CD14-positive monocyte (primary cell): ENCODE measurements at places on chromosomes 3 and 15.

DNA sequence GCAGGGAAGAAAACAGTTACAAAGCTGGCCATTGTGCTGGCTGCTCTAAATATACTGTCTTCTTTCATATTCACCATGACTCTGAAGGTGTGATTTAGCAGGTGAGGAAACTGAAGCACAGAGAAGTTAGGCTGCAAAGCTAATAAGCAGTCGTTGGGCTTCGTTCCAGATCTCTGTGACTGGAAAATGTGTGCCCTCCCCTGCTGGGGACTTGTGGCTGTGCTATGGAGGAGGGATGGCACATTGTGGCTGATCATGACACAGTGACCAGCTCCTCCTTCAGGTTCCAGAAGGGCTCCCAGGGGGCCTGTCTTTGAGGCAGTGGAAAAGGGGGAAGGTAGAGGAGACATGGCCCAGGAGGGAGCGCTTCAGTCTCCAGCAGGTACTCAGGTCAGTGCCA is 19.2 kb downstream of the PXK start:
- DNase-seq, result no peak

DNA sequence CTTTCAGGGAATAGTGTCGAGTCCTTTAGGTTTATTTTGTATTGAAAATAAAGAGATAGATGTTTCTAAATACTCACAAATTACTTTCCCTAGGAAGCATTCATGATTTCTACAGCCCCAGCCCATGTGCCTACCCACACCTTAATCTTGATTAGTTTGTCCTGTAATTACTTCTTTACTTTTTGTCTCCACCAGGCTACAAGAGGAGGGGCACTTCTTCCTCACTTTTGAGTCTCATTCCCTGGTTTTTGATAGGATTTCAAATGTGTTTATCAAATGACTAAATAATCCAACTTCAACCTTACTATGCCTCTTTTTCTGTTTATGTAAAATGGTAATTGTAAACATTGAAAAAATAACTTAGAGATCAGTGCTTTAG is 1.8 kb downstream of the PXK start:
- no peak for DNase-seq

DNA sequence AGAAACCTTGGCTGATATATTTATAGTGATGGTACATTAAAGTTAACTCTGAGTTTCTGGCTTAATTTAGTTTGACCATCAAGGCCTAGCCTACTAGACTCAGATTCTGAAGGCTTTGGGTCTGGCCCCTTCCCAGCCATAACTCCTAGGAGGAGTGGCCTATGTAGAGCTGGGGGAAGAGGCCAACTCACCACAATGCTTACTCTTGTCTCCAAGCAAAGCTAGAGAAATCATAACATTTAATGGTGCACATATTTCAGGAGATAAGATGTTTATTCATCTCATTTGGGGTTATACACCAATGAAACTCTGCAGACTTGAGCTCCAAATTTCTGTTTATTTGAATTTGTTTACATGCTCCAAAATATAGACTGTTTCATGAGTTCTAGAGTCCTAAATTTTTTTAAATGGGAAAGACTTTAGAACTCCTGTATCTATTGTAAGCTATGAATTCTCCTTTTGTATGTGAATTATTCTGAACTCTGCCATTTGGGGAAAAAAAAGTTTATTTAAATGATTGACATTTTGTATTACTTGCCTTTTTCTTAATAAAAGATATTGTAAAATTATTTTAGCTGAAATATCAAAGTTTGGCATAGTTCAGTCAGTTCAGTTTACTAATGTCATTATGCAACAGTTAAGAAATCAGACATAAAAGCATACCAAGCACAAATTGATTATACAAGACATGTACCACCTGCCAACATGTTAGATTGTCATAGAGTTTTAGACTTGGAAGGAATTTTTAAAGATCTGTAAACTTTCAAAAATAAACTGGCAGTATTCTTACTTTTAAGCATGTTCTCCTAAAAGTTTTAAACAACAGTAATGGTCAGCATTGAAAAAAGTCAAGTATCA is 143.4 kb upstream of the NR2E3 start:
- DNase-seq, result no peak

DNA sequence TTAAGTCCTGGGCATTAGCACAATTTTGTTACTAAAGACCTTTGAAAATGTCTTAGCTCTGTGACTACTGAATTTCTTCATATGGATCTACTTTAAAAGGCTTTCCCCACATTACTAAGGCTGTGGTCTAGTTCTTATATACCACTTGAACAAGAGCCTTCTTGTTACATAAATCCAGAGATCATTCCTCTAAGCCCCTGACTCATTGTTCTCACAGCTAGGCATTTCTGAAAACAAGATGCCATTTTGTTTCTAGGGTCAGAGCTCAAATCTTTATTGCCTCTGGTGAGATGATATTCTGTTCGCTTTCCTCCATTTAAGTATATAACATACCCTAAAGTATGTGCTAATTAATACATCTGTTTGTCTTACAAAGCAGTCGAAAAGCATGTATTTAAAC is 29.8 kb upstream of the LPP start:
- peak; percentile 8 for DNase-seq

- no peak for DNase-seq
Measured at GRCh38 chr3:100928638-100929428, 64.4 kb downstream of the ABI3BP start.

GRCh38 chr3:11434017-11434526 is 161.9 kb downstream of the ATG7 start:
- no peak for DNase-seq

DNA sequence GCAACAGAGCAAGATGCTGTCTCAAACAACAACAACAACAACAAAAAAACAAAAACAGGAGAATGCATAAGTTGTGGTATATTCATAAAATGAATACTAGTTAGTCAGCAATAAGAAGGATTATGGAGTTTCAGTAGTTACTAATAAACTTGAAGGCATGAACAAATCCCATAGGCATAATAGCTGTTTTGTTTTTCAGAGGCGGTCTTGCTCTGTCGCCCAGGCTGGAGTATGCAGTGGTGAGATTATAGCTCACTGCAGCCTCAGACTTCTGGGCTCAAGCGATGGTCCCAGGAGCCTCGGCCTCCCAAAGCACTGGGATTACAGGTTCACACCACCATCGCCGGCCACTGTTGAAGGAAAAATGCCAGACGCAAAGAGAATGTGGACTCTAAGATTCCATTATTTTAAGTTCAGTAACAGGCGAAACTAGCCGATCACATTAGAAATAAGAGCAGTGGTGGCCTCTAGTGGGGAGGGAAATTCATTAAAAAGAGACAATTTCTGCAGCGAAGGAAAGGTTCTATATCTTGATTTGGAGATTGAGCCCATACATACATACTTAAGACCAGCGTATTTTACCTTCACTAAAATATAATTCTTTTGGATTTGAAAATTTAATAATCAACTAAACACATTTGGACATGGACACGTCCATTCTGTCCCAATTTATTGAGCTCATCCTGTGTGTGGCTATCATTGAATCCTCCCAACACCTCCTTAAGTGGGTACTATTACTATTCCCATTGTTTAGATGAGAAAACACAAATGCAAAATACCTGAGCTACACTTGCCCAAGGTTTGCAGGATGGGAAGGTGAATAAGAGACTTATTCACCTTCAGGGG is 27.4 kb upstream of the HDAC11 start:
- peak; percentile 40 for DNase-seq

DNA sequence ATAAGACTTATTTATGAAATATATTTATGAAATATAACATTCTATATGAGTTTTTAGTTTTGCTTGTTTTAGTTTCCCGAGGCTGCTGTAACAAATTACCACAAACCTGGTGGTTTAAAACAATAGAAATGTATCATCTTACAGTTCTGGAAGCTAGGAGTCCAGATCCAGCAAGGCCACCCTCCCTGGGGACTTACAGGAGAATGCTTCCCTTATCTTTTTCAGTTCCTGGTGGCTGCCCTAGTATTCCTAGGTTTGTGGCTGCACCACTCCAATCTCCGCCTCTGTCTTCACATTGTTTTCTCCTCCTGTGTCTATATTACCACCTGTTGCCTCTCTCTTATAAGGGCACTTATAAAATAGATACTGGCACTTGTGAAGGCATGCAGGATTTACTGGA is 877.8 kb downstream of the TUSC7 start:
- DNase-seq, result no peak

GRCh38 chr15:67023517-67024313 is 41.7 kb upstream of the SMAD3 start:
- no peak for DNase-seq

DNA sequence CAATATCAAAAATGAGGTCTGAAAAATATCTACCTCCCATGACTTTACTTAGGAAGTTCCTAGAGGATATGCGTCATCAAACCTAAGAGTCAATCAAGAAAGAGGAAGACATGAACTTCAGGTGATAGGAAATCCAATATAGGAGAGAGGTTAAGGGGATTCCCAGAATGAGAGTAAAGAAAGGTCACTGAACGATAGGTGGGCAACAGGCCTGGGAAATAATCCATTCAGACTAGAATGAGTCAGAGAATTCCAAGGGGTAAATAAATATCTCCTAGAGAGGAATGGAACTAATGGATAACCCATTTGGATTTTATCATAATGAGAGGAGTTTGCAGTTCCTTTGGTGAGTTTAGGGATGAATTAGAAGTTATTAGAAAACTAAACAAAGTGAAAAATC is 131.1 kb upstream of the NUDT16 start:
- DNase-seq, result no peak

DNA sequence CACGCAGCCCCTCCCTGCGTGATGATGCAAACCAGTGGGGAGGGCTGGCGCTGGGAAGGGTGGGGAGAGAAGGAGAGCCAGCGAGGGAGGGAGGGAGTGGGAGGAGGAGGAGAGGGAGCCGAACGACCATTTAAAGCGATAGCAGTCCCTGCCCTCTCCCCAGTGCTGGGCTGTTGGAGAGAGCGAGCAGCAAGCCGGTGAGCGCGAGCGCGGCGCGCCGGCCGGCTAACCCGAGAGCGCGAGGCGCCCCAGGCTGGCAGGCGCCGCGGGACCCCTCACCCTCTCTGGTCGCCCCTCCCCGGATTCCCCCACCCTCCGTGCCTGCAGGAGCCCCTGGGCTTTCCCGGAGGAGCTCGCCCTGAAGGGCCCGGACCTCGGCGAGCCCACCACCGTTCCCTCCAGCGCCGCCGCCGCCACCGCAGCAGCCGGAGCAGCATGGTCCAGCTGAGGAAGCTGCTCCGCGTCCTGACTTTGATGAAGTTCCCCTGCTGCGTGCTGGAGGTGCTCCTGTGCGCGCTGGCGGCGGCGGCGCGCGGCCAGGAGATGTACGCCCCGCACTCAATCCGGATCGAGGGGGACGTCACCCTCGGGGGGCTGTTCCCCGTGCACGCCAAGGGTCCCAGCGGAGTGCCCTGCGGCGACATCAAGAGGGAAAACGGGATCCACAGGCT is at the start of gene GRM7:
GRM7 (plus strand) TSS at position 162 of the 671 bp plus-strand sequence.
- no peak for DNase-seq

DNA sequence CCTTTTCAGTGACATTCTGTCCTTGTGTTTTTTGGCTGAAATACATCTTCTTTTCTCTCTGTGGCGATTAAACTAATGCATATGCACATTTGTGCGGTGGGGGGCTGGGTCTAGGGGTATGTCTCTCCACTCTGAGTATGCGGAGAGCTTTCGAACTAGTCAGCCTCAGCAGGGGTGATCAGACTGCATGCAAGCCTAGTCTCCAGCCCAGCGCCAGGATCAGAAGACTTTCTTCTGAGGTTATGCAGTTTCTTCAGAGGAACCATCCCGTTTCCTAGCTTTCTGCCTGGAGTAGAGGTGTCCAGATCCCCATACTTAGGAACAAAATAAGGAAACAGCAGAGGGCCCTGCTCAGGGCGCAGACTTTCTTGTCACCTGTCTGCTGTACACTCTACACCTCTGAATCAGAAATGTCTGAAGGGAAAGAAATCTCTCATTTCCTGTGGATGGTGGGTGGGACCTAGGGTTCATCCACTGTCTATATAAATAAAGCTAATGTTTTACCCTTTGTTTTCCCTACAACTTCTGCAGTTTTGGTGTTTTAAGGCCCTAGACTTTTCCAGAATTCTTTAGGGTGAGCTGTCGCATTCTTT is 230.4 kb downstream of the ABHD5 start:
- no peak for DNase-seq

DNA sequence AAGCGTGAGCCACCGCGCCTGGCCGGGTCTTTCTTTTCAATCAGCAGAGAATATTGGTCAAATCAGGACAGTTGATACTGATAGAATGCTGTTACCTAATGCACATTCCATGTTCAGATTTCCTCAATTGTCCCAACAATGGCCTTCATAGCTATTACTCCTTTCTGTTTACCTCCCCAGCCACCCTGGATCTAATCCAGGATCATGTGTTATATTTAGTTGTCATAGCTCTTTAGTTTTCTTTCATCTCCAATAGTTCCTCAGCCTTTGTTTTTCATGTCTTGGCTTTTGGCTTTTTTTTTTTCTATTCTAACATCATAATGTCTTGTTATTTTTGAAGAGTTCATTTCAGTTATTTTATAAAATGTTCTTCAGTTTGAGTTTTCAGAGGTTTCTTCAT is 14.6 kb downstream of the USP3 start:
- DNase-seq, result no peak

- DNase-seq, result no peak
Measured at GRCh38 chr15:72700076-72700475, 14.1 kb downstream of the BBS4 start.

- no peak for DNase-seq
Measured at GRCh38 chr15:34682674-34683073, 72.1 kb downstream of the GJD2 start.

GRCh38 chr15:49370782-49371181 is 52.3 kb upstream of the FGF7 start:
- DNase-seq, result no peak

GRCh38 chr3:39434574-39434973 is 28.1 kb downstream of the RPSA start:
- DNase-seq, result no peak

GRCh38 chr3:185561958-185562357 is 9.6 kb upstream of the LIPH start:
- DNase-seq, result no peak
